ENCODE measurements at places on chromosomes 6 and 20.

DNA sequence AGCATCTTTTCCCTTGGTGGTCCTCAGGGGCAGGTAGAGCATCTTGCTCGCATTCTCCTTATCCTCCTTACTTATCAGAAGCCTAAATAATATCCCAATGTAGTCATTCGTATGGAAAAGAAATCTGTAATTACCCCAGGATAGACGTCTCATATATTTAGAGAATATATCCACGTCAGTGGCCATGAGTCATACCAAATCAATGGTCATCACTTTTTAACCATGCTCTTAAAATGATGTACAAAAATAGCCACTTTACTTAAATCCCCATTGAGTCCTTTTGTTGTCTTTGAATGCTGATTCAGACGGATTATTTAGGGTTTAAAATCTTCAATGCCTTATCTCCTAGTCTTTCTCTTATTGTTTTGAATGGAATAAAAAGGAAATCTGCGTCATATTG is 231.7 kb upstream of the STXBP5 start:
- DNase-seq, result no peak

- DNase-seq, result no peak
Observed at GRCh38 chr20:50317609-50318008, 127.0 kb downstream of the CEBPB start.

DNA sequence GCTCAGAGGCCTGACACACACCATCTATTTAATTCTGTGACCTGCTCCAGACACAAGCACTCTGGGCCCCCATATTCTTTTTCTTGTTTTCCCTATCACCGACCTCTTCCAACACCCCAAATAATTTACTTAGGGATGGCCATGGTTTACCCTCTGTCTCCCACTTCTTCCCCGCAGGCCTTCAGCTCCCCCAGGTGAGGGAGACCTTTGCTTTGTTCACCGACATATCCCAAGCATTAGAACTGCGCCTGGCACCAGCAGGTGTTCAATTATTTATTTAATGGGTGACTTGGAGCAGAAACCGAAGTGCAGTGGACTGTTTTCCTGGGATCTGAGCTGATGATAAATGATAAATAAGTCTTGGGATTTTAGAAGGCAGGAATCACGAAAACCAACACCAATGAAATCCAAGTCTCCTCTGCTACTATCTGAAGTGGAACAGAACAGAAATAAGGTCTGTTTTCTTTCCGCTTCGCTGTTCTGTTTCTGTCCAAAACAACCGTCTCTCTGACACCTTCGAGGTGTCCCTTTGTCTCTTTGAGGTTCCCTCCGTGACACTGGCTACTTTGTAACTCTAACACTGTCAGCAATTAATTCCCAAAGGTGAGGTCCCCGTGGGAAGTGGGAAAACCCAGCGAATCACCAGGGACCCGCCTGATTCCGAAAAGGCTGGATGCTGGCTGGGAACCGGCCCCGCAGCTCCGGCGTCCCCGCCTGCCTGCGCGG is 1.1 kb upstream of the RIN2 start:
- no peak for DNase-seq

DNA sequence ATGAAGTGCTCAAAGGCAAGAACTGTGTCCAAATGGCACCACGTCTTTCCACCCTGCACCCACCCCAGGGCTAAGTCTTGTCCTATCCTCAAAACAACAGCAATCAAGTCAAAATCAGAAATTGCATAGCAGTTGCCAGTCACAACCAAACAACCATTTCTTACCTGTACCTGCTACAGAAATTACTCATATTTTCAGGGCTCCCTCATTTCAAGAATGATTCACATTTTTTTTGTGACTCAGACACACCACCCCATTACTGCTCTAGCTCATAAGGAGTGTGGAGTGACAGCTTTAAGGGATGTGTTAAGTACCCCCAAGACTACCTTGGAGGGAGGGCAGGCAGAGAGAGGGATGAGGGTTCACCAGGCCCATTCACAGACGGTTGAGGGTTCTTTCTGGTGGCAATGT is 111.7 kb downstream of the TRERF1 start:
- no peak for DNase-seq

GRCh38 chr6:154359679-154360078 is 3.1 kb upstream of the IPCEF1 start:
- no peak for DNase-seq

- no peak for DNase-seq
Observed at GRCh38 chr6:7566617-7567173, 23.3 kb upstream of the SNRNP48 start.

GRCh38 chr20:47227119-47227518 is 129.4 kb downstream of the ZMYND8 start:
- DNase-seq, result no peak

All from NCI-H1694 treated with DMSO at 0.1 percent for 48 hours (cell line).